ENCODE measurements at places on chromosomes 6 and 20. TPM values are rescaled to one million over a fixed set of nuclear protein-coding genes. Genes with fewer than 3 reads are reported as not detected.

LY6G6C gene
- polyA plus RNA-seq, result not detected

PRR18 gene
- polyA plus RNA-seq, result 0.29 TPM

SDCBP2 gene
- 6.1 TPM for polyA plus RNA-seq

PLCB1 gene
- polyA plus RNA-seq, result 3.7 TPM

MOXD1 gene
- polyA plus RNA-seq, result 0.48 TPM

SOX18 gene
- 5.8 TPM for polyA plus RNA-seq

CCND3 gene
- polyA plus RNA-seq, result 21.7 TPM

TREM1 gene
- polyA plus RNA-seq, result 0.43 TPM

COL21A1 gene
- polyA plus RNA-seq, result 0.48 TPM

EYS gene
- polyA plus RNA-seq, result 0.63 TPM

IP6K3 gene
- polyA plus RNA-seq, result 6.4 TPM

RBPJL gene
- not detected for polyA plus RNA-seq

TPD52L1 gene
- 63.5 TPM for polyA plus RNA-seq

SLC17A2 gene
- 26.2 TPM for polyA plus RNA-seq

ASIP gene
- 0.62 TPM for polyA plus RNA-seq

C20orf96 gene
- polyA plus RNA-seq, result 0.70 TPM

BMP6 gene
- 3.8 TPM for polyA plus RNA-seq

RNF8 gene
- 6.5 TPM for polyA plus RNA-seq

TXLNB gene
- not detected for polyA plus RNA-seq

FANCE gene
- 0.11 TPM for polyA plus RNA-seq

Data from liver (tissue), 10 donors.